ENCODE measurements at places on chromosomes 2 and 18.

DNA sequence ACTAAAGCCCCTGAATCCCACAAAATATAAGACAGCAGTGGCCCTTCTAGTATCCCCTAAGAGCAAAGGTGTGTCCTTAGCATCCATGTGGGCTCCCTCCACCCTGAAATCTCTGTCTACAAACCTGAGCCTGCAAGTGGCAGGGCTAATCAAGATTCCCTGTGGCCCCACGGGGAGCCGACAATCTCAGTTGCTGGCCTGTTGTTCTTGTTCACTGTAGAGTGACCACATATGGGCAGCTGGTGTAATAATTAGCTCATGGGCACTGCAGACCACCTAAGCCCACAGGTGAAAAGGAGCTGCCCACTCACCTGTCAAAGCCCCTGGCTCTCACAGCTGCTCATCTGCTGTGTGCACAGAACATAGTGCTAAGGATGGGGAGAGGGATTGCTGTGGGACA, 102.3 kb downstream of the MRO start:
- no peak for DNase-seq
- H3K36me3 ChIP-seq: no peaks in the 10 kb centered on the region

DNA sequence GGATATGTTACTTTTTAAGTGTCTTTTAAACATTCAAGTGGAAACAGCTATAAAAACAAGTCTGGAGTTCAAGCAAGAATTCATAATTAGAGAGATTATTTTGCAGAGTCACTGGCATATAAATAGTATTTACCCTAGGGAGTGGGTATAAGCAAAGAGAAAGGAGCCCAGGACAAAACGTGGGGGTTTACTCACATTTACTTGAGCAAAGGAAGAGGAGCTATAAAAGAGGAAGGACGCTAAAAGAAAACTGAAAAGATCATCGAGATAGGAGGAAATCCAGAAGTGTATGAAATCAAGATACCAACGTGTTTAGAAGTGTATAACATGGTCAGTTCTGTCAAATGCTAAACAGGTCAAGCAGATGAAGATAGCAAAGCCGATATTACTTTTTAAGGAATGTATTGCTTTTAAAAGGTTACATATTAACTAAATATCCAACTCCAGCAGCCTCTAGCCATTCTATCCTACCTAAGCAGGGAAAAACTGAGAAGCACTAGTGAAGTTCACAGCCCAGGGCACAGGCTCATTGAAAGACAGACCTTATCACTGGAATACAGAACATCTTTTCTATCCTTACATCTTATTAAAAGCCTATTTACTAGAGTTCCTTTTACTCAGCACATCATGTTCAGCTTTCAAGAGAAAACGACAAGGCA, 8.6 kb downstream of the KANSL1L start:
- no peaks in the 10 kb centered on the region for H3K27me3 ChIP-seq
- H3K4me1 ChIP-seq: peaks cover 9% of the 10 kb centered on the region
- no peak for DNase-seq
- peaks cover 4% of the 10 kb centered on the region for H3K36me3 ChIP-seq
- H3K27ac ChIP-seq: no peak overlapping the region
- no peak overlapping the region for H3K4me3 ChIP-seq

DNA sequence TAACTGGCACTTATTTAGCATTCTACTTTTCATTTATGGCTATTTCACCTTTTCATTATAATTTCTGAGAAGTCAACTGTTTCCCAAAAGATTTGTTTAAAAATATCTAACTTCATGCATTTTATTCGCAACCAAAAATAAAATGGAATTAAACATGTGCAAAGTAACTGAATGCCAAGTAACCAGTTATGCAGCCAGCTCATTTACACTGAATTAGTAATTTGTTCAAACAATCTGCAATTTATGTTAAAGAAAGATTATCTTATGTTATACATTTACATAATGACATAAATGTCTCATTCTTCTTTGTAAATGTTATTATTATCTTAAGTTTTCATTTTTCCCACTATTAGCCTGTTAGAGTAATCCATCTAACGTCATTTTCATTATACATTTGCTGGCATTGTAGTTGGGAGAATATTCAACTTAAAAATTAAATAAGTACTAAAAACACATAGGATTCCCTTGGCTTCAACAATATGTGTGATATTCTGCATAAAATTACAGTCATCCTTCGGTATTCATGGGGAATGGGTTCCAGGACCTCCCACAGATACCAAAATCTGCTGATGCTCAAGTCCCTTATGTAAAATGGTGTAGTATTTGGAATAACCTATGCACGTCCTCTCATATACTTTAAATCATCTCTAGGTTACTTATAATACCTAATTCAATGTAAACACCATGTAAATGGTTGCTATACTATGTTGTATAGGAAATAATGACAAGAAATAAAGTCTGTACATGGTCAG, 43.7 kb upstream of the STAM2 start:
- H3K36me3 ChIP-seq: no peaks in the 10 kb centered on the region
- DNase-seq: no peak
- H3K27me3 ChIP-seq: peaks cover 7% of the 10 kb centered on the region
- H3K4me1 ChIP-seq: no peaks in the 10 kb centered on the region

- no peak for DNase-seq
- no peak overlapping the region for H3K4me3 ChIP-seq
- no peak overlapping the region for H3K27ac ChIP-seq
- no peaks in the 10 kb centered on the region for H3K4me1 ChIP-seq
These were observed 411.3 kb downstream of the CMPK2 start for GRCh38 chr2:6454286-6454990.

Measured in activated CD4-positive, alpha-beta T cell treated with anti-CD3 and anti-CD28 coated beads, Interleukin-2, amount 10 ng/mL, durations not matched to agents 24 days and 14 days (primary cell).